AML-193 (cell line): ENCODE measurements at places on chromosomes 3 and 15.

- DNase-seq = no peak
These were observed 121.3 kb downstream of the THRB start for GRCh38 chr3:24373198-24373959.

DNA sequence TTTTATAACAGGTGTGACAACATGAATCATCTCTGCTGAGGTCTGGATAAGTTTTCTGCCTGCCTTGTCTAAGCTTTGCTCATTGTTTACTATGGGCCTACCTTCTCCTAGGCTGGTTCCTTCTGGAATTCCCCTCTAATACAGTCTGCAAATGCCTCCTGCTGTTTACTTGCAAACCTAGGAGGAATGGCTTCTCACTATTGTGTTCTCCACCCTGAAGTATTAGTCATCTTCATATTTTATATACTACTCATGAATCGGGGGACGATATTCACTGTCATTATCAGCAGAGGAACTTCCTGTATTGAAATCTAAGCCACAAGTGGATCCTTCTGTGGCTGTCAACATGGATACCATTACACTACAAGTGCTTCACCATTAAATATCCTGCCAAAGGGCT is 154.8 kb downstream of the PLCL2 start:
- DNase-seq = no peak

- DNase-seq = no peak
These were observed 74.0 kb downstream of the SRGAP3 start for GRCh38 chr3:9175421-9175820.

DNA sequence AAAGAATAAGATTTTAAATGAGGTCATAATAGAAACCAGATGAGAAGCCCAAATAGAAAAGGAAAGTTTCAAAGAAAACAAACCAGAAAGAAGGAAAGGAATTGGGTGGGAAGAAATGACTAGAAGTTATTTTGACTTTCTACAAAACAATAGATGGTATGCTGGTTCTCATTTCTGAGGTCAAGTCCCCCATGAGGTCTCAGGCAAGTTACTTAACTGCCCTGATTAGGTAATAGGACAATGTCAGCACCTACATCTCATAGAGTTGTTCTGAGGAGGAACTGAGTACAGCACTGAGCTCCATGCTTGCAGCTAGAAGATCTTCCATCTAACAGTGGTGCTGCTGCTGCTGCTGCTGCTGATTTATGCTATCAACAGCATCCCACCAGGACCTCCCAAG is 185.9 kb downstream of the ERC2 start:
- no peak for DNase-seq

GRCh38 chr3:41683666-41684350 is 278.1 kb downstream of the ULK4 start:
- no peak for DNase-seq

DNA sequence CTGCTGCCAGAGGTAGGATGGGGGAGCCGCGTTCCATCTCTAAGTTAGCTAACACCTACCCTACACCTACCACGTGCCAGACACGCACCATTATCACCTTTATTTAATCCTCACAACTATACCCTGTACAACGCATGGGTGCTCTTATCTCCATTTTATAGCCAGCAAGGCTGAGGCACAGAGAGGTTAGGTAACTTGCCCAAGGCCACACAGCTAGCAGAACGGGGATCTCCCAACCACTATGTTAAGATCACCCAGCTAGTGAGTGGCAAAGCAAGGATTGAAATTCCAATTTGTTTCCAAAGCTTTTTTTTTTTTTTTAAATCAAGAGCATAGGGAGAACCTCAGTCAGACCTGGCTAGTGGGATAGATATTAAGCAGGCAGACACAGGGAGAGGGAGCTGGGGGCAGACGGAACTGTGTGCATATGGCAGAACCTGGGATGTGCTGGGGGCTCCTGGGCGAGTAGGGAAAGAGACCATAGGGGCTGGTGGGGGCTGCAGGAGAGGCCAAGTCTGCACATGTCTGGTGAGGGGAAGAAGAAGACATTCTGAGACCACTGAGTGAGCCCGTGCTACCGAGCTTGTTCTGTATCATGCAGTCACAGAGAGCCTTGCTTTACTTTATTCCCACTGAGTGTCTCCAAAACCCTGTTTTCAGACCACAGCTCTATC is 196.3 kb upstream of the TPM1 start:
- no peak for DNase-seq

GRCh38 chr3:18597919-18598318 is 172.8 kb upstream of the SATB1 start:
- no peak for DNase-seq

DNA sequence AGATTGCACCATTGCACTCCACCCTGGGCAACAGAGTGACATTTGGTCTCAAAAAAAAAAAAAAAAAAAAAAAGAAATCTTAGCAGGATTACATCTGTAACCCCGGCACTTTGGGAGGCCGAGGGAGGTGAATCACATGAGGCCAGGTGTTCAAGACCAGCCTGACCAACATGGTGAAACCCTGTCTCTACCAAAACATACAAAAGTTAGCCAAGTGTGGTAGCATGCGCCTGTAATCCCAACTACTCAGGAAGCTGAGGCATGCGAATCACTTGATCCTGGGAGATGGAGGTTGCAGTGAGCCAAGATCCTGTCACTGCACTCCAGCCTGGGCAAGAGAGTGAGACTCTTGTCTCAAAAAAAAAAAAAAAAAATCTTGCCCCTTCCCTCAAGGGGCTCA is 40.4 kb downstream of the LIPC start:
- no peak for DNase-seq

GRCh38 chr3:114892131-114892879 is 254.8 kb downstream of the ZBTB20 start:
- DNase-seq = no peak

DNA sequence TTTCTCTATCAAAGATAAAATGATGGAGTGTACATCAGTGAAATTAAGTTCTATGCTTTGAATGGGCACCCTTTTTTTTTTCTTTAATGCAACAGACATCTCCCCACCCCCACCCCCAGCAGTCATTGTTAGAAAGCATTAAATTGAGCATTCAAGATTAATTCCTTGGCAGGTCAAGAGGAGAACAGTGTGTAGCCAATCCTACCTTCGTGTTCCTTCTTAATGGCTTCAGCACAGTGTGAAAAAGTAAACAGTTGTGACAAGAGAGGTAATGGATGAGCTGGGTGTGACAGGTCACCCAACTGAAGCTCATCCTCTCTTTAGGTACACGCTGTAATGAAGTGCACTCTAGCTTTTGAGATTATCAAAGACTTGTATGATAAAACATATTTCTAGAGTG is 198.5 kb upstream of the RARB start:
- DNase-seq = no peak

- no peak for DNase-seq
These were observed 34.3 kb upstream of the CEMIP start for GRCh38 chr15:80744826-80745225.

GRCh38 chr3:186722457-186722856 is 5.3 kb downstream of the KNG1 start:
- DNase-seq = no peak

- DNase-seq = no peak
These were observed 11.0 kb downstream of the PARP16 start for GRCh38 chr15:65275728-65276126.

DNA sequence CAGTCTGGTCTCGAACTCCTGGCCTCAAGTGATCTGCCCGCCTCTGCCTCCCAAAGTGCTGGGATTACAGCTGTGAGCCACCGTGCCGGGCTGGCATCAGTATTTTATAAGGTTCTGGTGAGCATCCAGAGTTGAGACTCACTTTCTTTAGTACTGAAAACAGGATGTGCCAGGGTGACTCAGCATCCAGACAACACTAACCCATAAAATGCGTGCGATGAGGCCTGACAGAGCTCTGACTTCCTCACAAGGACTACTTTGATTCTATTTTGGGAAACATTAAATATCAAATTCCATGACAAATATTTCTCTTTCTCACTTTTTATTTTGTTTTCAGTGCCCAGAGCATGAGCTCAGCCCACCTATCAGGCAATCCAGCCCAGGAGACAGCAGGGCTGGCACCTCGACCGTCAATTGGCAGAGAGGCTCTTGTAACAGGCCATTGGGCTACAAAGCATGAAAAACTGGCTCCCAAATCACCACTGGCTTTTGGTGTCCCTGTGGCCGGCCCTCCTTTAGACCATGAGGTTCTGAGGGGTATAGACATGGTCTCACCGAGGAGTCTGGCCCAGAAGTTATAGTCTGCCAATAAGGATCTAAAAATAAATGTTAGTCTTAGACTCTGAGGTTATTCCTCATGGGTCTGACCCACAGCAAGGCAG is 75.0 kb downstream of the FEM1B start:
- peak; percentile 23 for DNase-seq

GRCh38 chr3:141067206-141067974 is 16.2 kb downstream of the SPSB4 start:
- no peak for DNase-seq

DNA sequence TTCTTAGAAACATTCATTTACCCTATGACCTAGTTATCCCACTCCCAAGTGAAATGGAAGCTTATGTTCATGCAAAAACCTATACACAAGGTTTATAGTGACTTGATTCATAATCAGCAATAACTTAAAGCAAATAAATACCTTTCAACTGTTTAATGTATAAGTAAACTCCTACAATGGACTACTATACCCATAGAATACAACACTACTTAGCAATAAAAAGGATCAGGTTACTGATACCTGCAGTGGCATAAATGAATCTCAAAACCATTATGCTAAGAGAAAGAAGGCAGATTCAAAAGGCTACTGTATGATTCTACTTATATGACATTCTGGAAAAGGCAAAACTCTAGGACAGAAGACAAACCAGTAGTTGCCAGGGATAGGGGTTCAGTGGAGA is 8.3 kb upstream of the POLR2M start:
- no peak for DNase-seq

DNA sequence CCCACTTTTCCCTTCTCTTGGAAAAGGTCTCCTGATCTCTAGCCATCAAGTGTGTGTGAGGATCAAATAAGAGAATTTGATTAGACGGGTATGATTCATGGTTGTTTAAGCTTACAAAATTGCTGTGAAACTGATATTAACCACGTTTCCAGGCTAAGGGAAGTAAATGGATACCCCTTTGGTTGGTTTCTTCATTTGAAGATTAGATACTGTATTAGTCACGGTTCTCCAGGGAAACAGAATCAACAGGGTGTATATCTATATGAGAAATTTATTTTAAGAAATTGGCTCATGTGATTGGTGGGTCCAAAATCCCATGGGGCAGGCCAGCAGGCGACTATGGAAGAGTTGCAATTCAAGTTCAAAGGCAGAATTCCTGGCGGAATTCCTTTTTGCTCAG is 112.7 kb upstream of the SELENOK start:
- DNase-seq = no peak

- no peak for DNase-seq
These were observed 91.8 kb upstream of the BCL6 start for GRCh38 chr3:187836823-187837770.
